ENCODE measurements at places on chromosomes 2 and 18.
A peak's percentile ranks its signal among the peaks of the same experiment; 100 is the strongest.

GRCh38 chr2:129707800-129708199 is 271.7 kb upstream of the RAB6C start:
- no peak for DNase-seq

DNA sequence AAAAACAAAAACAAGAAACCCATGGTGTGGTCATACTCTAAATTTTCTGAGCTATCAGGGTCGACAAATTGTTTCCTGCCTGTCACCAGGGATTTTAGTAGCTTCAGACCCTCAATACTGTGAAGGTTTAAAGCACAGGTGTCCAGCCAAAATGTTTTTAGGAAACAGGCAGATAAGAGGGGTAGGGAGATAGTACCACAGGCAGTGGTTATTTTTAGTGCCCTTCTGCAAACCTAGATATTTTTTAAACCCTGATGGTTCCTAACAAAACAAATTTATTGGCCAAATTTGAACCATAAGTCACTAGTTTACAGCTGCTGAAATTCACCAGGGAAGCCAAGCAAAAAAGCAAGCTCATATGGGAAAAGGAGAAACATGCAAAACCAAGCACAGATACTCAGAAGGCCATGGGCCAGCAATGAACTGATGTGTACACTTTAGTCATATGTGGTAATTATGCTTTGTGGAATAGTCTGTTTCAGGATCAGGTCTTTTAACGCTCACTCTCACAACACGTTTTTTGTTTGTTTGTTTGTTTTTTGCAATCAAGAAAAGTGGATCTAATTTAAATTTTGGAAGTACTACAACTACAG is 156.8 kb upstream of the STK17B start:
- DNase-seq: no peak

DNA sequence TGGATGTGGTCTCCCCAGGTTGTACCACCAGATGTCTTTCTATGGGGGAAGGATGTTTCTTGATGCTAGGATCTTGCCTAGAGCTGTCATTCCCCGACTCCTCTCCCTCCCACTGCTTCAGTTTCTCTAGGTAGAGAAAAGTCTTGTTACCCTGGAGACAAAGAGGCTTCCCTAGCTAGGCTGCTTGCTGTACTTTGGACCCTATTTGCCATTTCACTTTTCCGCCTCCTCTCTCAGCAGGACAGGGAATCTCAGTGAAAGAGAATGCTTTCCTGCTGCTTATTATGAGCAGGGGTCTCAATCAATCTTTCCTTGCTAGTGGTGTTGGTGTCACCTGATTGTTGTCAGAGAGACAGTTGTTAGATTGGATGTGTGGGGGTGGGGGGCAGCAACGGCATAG is 818.8 kb upstream of the GYPC start:
- DNase-seq: peak; percentile 18

DNA sequence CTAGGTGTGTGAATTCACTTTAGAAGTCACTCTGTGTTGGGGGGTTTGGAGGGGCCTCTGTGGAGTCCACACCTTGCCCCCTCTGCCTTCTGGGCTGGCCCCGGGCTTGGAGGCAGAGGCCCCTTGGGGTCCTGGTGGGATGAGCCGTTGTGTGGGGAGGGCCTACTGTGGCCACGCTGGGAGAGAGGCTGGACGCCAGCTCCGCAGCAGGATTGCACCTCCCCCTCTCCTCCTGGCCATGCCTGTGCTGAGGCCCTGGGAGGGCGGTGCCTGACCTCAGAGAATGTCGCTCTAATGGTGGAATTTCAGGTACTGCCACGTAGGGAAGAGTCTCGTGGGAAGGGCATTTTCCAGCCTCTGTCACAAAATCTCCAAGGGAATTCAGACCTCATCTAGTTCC is 237.0 kb downstream of the ATAD2B start:
- no peak for DNase-seq

- DNase-seq: no peak
Measured at GRCh38 chr2:133139847-133140533, 428.3 kb downstream of the NCKAP5 start.

Data from mucosa of descending colon (tissue), 3 donors.